ENCODE measurements at places on chromosomes 4 and X. TPM values are rescaled to one million over a fixed set of nuclear protein-coding genes. Genes with fewer than 3 reads are reported as not detected.

DNA sequence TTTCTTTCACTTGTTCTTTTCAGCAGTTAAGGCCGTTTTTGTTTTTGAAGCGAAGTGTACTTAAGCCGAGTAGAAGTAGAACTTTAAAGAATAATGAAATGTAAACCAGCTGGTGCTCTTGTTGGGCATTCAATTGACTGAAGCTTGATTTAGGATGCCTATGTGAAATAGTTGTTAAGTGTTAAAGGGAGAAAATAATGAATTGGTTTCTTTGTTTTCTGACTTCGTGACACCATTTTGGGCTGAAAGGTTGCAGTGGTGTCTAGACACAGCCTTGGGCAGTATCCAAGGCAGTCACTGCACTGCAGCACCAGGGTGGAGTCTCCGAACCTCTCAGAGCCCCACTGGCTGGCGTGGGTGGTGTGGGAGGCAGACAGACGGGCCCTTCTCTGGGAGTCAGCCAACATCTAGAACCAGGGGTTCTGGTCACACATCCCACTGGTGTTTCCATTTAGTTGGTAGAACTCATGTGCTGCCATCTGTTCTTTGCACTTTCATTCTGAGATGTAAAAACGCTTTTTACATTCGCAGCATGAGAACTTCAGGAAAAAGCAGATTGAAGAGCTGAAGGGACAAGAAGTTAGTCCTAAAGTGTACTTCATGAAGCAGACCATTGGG, 3.5 kb downstream of the UCHL1 start:
- DNase-seq = no peak

- DNase-seq = no peak
Observed at GRCh38 chrX:71679575-71680207, 12.3 kb downstream of the LOC101059915 start.

Gene TLL1
- 0.20 TPM for total RNA-seq

Gene ZNF711
- 15.8 TPM for total RNA-seq

- no peak for DNase-seq
Observed at GRCh38 chr4:6694177-6694901, 661 bp downstream of the S100P start.

Gene NLRP2B
- total RNA-seq = not detected

- no peak for DNase-seq
Observed at GRCh38 chr4:96455045-96455720, 615.3 kb downstream of the PDHA2 start.

Gene MAGEB10
- not detected for total RNA-seq

DNA sequence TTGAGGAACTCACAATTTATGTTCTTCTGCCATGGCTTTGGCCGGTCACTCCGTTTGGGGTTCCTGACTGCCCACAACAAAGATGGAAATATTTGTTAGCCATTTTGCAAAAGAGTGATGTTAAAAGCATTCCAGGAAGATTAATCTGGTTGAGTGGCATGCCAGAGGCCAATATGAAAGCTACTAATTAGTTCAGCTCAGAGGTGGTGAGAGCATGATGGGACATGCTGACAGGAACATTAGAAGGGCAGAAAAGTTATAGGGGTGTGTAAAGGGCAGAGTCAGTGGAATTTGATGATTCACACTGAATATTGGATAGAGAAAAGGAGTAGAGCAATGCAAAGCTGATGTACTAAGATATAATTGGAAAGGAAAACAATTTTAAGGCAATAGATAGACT, 94.4 kb downstream of the TLL1 start:
- no peak for DNase-seq

Gene BLTP1
- 21.1 TPM for total RNA-seq

DNA sequence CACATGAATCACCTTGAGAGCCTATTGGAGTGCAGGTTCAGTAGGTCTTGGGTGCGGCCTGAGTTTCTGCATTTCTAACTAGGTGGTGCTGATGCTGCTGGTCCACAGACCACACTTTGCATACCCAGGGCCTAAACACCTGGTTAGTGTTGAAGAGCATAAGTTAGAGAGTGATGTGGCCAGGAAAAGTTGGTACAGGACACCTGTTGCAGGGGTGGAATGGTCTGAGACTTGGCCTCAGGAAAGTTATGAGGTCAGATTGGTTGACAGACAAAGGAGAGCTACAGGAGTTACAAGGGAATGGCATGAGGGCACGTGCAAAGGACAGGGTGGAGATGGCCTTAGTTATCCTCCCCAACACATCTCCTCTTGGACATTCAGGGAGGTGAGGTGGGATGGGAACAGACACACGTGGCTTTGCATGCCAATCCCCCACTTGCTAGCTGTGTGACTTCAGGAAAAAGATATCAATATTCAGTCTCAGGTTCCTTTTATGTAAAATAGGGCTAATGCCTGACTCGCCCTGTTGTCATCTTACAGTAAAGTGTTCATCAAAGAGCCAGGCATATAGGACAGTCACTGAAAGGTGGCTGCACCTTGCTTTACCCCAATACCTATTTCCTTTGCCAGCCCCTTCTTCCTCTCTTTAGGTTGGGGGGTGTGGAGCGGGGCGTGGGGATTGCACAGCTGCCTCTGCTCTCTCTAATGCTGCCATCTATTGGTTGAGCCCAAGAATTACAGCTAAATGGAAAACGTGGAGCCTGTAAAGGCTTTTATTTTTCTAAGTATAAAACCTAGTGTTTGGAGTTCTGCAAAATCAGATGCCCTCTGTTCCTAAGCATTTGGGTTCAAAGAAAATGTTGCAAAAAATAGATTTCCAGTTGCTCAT, 47.5 kb downstream of the ATG4A start:
- DNase-seq = no peak

GRCh38 chr4:59243038-59243437, 1957.1 kb upstream of the ADGRL3 start:
- DNase-seq = no peak

GRCh38 chrX:120462370-120462769, 6.7 kb downstream of the LAMP2 start:
- no peak for DNase-seq

GRCh38 chrX:83658731-83659130, 150.6 kb downstream of the POU3F4 start:
- no peak for DNase-seq

DNA sequence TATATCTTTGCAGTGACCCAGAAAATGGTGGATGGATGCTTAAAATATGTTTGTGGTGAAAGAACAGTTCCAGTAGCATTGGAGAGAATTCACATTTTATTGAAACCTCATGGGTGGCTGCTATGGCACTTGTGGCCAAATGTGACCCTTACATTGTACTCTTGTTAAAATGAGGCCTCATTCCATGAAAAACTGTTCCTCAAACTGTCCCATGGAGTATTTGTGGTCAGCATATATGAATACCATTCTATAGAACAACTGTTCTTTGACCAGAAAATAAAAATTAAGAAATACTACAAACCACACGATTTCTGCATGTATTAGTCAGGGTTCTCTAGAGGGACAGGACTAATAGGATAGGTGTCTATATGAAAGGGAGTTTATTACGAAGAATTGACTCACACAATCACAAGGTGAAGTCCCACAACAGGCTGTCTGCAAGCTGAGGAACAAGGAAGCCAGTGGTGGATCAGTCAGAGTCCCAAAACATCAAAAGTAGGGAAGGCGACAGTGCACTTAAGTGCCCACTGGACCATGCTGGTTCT, 35.1 kb downstream of the GEMIN8 start:
- no peak for DNase-seq

- DNase-seq = peak; percentile 15
Observed at GRCh38 chr4:172042714-172043114, 229.5 kb downstream of the GALNTL6 start.

DNA sequence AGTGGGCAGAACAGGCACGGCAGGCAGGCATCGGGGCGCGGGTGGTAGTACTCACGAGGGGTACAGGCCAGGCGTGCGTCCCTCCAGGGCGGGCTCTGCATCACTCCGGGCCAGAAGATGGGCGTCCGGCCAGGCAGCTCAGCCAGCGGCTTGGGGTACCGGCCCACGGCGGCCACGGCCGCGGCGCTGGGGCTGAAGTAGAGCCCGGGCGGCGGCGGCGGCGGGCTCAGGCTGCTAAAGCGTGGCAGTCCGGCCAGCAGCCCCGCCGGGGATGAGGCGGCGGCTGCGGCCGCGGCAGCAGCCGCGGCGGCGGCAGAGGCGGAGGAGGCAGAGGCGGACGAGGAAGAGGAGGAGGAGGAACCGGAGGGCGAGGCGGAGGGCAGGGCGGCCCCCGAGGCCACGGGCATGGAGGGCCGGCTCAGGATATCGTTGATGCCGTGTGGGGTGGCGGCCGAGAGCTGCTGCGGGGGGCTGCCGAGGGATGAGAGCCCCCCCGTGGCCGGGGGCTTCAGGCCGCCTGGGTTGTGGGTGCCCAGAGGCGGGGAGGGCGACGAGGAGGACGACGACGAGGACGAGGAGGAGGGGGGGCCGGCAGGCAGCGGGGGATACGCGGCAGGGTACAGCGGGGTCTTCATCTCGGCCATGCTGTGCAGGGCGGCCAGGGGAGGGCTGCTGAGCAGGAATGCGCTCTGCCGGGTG, 1.4 kb downstream of the NKX6-1 start:
- no peak for DNase-seq

- no peak for DNase-seq
Observed at GRCh38 chrX:70826715-70827114, 81.8 kb downstream of the TEX11 start.

- DNase-seq = no peak
Observed at GRCh38 chr4:144667500-144667899, 21.5 kb downstream of the HHIP start.

DNA sequence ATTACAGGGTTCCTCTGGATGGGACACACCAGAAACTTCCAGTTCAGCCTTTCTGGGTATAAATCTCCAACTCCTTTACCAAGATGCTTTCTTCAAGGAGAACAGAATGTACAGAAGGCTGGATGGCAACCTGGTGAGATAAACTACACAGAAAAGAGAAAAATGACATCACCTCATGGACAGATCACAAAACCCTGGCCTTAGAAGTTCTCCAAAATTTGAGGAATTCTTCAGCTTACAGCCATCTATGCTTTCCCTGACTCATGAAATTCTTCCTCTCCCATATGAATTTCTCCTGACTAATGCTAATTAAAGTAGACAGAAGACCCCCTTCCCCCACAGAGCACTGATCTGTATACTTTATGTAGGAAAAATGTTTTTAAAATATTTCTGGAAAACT, 345.4 kb downstream of the STIM2 start:
- no peak for DNase-seq

DNA sequence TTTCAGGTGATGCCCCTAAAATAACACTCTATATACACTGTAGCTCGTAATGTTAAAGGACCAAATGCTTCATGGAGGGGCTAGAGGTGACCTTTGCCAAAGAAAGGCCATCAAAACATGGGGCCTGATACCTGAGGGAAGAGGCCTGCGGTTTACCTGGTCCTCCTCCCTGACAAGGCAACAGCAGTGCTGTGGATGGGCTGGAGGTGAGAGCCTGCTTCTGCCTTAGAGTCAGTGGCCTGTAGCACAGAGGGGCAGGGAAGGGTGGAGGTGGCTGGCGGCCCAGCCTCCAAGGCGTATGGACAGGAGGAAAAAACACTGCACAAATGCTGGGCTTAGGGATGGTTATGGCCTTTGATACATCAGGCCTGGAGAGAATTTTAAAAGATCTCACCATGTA, 137.8 kb upstream of the USP38 start:
- DNase-seq = no peak

- DNase-seq = peak; percentile 45
Observed at GRCh38 chrX:53682885-53683555, 3.5 kb downstream of the HUWE1 start.

DNA sequence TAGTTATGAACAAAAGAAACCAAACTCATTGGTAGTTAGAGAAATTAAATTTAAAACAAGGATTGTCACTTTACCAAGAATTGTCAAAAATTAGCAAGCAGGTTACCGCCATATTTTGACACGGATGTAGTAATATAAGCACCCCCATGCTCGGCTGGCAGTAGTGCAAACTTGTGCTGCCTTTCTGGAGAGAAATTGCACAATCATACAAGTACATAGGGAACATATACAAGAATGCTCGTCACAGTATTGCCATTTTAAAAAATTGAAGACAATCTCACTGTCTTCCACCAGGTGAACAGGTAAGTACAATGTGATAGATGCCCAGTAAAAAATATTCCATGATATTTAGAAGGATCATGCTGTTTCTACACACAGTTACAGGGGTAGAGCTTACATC, 55.6 kb upstream of the SLC39A8 start:
- DNase-seq = no peak

DNA sequence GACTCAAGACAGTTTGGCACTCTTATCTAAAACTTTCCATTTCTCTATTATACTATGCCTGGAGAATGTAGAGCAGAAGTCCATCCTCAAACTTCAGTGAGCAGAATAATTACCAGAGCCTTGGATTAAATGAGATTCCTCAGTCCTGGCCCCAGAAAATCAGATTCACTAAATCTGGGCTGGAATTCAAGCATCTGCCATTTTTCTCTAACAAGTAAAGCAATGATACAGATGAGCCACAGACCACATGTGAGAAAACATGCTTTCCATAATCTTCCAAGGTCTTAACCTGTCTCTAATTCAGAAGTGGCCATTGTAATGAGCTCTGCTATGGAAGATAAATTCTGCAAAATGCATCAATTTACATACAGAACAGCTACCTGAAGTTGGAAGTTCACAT, 25.4 kb downstream of the SOWAHB start:
- DNase-seq = no peak

DNA sequence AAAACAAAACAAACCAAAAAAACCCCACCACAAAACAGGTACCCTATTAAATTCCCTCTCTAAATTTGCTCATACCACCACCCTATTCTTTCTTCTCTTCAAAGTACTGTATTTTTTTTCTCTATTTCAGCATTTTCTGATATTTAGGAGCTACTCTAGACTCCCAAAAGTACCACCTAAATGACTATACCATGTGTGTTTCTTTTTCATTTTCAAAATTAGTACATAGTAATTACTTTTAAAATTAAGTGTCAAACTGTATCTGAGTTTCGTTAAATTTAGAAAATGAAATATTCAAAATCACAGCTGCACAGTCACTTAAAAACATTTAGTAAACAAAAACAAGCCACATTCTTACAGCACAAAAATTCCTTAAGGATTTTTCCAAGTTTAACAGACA, 161.7 kb downstream of the FBXW7 start:
- DNase-seq = no peak

Gene SRPX
- 78.0 TPM for total RNA-seq

Gene DRD5
- not detected for total RNA-seq

DNA sequence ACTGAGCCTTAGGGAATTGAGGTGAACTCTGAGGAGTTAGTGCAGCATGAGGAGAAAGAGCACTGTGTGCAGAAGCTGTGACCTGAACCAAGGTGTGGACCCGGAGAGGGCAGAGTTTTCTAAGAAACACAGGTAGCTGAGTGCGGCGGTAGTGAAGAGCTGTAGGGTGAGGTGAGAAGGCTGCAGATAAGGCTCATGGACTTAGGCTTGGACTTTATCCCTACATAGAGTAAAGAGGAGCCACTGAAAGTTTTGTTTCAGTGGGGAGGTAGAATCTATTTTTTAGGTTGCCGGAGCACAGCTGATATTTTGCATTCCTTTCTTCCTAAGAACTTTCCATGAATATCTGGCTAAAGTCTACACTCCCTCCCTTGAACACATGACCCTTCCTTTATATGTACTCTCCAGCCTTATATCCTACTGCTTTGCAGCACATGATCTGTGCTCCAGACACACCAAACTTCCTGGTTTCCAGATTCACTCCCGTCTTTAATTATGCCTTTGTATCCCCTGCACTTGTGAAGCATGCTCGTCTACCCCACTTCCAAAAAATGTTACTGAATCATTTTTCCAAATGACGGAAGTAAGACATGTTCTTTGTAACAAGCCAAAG, 10.6 kb upstream of the PGRMC2 start:
- no peak for DNase-seq
